NCI-H69 (cell line): ENCODE measurements at places on chromosomes 13 and 19.

- DNase-seq: no peak
Measured at GRCh38 chr19:54047616-54048015, 16.1 kb downstream of the VSTM1 start.

GRCh38 chr13:40911341-40911740 is 107.8 kb downstream of the ELF1 start:
- DNase-seq: no peak

- peak; percentile 17 for DNase-seq
Measured at GRCh38 chr13:20882206-20882605, 20.3 kb downstream of the XPO4 start.

GRCh38 chr13:38826182-38826813 is 139.4 kb downstream of the FREM2 start:
- DNase-seq: peak; percentile 61

GRCh38 chr19:20307127-20307526 is 140.1 kb downstream of the ZNF486 start:
- no peak for DNase-seq

- peak; percentile 90 for DNase-seq
Measured at GRCh38 chr13:99738626-99739025, 232.9 kb downstream of the ZIC5 start.

- no peak for DNase-seq
Measured at GRCh38 chr19:21023901-21024300, 3.4 kb downstream of the ZNF430 start.

GRCh38 chr13:68927387-68928026 is 1180.1 kb upstream of the ATXN8OS start:
- DNase-seq: peak; percentile 75

GRCh38 chr13:47025791-47026447 is 129.1 kb upstream of the HTR2A start:
- DNase-seq: no peak

DNA sequence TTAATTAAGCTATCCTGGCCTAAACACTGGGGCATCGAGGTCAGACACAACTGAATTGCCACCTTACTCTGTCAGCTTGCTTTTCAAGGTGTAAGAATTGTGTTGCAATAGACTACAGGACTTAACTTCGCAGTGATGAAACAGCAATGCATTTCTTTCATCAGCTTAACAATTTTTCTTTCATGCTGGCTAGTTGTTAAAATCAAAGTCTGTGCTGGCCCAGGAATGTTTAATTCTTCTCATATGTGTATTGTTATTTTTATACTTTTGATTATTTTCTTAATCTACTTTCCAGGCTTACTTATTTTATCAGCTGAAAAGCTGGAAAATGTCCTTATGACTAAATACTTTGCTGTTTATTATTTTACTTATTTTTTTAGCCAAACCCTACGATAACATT is 79.7 kb downstream of the EFNB2 start:
- no peak for DNase-seq

DNA sequence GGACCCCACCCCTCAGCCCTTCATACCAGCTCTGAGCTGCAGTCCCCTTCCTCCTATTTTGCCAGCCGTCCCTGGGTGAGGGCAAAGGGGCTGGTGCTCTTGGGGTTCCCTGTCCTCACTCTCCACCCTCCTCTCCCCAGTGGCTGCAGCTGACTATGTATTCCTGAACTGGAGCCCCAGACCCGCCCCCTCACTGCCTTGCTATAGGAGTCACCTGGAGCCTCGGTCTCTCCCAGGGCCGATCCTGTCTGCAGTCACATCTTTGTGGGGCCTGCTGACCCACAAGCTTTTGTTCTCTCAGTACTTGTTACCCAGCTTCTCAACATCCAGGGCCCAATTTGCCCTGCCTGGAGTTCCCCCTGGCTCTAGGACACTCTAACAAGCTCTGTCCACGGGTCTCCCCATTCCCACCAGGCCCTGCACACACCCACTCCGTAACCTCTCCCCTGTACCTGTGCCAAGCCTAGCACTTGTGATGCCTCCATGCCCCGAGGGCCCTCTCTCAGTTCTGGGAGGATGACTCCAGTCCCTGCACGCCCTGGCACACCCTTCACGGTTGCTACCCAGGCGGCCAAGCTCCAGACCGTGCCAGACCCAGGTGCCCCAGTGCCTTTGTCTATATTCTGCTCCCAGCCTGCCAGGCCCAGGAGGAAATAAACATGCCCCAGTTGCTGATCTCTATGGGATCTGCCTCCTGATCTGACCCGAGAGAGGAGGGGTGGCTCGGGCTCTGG is 2.4 kb downstream of the COX7A1 start:
- DNase-seq: no peak

DNA sequence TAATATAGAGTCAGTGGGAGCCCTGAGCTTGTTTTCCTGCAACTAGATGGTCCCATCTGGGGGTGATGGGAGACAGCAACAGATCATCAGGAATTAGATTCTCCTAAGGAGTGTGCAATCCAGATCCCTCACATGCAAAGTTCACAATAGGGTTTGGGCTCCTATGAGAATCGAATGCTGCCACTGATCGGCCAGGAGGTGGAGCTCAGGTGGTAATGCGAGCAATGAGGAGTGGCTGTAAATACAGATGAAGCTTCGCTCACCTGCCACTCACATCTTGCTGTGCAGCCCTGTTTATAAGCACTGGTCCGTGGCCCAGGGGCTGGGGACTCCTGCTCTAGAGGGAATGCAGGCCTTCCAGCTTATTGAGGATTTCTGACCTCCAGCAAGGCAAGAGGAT is 5.7 kb downstream of the ZNF558 start:
- no peak for DNase-seq

- DNase-seq: peak; percentile 16
Measured at GRCh38 chr13:21696865-21697448, 26.1 kb downstream of the FGF9 start.

DNA sequence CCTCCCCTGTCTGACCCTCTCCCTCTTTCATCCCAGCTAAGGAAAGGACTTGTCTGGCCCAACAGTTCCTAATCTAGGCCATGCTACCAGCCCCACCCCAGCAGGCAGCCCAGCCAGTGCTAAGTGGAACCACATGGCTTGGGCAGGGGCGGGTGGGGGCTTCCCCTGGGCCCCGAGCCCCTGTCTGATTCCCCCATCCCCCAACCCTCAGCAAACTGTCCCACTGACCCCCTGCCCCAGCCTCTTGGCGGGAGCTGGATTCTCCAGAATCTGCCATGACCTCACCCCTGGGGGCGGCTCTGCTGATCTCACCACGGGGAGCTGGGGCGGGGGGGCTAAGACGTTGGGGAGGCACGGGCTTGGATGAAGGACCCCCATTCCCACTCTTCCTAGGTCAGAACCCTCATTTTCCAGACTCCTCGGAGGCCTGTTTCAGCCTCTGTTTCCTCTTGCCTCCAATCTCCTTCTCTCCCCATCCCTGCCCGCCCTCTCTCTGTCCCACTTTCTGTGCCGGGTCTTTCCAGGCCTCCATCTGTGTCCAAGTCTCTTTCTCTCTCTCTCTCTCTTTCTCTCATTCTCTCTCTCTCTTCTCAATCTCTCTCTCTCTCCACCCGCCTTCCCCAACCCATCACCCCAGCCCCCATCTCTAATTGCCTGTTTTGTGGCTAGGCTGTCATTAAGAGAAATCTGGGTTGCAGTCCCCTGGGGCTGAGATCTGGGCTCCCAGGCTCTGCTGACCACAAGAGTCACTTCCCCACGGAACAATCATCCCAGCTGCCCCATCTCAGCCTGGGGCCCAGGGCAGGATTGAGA is 2.7 kb downstream of the COL5A3 start:
- no peak for DNase-seq

DNA sequence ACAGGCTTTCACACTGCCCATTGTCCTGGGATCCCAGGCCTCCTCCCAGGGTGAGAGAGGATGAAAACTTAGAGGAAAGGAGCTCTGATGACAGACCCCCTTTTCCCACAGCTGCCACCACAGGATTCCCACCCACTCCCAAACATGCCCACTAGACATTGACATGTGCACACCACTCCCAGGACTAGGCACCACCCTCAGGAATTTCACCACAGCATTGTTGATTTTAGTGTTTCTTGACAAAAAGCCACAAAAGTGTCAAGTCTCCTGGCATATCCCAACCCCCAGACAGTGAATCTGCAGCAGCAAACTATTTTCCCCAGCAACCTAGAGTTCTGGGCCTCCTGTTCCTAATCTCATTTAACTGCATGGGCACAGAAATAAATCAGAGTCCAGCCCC is 10.1 kb downstream of the ZNF714 start:
- DNase-seq: no peak

DNA sequence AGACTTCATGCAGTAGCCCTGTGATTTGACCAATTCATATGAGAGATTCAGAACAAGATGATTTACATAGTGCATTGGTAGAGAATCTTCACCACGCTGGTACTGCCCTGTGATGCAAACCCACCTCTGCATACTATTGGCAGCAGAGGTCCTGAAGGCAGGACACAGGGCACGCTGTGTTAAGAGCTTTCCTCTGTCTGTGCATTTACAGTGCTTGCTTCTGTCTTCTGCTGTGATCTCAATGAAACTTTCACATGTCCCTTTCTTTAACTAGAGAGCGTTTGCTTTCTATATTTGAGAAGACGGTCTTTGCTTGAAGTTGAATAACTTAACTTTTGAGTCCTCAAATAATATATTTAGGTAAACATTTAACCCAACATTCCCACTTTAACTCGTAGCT is 219.0 kb upstream of the SPRY2 start:
- DNase-seq: no peak

DNA sequence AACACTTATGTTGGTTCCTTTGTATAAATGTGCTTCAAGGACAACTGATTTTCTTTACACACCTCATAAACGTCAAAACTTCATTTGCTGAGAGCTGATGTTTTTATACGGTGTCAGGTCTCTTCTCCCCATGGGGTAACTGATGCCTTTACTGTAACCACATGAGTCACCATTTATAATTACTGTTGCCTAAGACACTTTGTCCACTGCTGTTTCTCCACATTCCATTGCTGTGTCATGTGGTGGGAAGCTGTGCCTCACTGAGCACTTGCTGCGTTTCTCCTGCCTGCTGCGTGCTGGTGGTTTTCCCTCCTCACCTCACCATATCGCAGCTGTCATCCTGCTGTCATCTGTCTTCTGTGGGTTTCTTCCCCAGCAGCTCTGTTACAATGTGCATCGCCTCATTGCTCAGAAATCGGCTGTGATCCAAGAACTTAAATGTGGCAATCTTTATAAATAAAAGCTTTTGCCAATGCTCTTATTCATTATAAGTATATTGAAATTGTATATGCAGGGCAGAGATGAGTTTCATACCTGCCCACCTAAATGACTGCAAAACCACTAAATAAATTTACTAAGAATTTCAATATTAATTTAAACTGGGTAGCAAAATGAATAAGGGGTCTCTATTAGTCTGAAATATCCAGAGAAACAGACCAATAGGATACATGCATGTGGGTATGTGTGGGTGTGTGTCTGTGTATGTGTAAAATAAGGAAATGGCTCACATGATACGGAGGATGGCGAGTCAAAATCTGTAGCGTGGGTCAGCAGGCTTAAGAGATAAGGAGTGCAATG is 547.0 kb upstream of the SLITRK5 start:
- peak; percentile 89 for DNase-seq

DNA sequence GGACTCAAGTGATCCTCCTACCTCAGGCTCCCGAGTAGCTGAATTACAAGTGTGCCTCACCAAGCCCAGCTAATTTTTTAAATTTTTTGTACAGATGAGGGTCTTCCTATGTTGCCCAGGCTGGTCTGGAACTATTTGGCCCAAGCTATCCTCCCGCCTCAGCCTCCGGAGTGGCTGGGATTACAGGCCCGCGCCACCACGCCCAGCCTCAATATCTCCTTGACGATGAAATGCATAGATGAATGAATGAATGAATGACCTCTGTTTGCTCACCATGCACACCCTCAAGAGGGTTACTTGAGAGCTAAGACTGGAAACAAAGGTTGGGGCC is 14.9 kb upstream of the AP1M2 start:
- no peak for DNase-seq

- DNase-seq: peak; percentile 82
Measured at GRCh38 chr19:1856698-1857603, 6.4 kb downstream of the KLF16 start.

DNA sequence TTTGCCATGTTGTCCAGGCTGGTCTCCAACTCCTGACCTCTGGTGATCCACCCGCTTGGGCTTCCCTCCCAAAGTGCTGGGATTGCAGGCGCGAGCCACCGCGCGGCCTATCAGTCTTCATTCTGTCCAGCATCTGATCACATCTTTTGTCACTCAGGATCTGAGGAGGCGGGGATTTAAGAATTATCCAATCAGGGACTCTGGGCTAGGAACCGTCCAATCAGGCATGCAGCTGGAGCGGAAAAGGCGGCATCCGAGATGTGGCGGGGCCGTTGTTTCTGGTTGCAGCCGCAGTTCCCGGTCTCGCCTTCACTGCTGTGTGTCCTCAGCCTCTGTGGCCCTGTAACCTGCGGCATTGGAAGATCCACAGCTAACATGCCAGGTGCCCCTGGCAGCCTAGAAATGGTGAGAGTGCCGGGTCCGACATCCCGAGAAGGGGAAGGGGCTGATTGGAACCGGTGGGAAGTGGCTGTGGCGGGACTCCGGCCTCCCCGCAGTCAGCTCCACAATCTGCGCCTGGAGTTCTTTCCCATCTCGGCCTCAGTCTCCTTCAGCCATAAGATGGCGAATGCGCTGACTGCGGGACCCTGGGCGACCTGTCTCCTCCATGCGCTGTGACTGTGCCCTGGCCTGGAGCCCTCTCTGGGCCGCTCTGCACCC is at the start of gene ZNF729:
Gene ZNF729 (plus strand): TSS at position 291 of the 660 bp plus-strand sequence. CDS start 85 bp downstream, at position 376.
- no peak for DNase-seq

GRCh38 chr13:101451641-101452040 is 834 bp upstream of the ITGBL1 start:
- DNase-seq: no peak
